Karpas-422 (cell line): ENCODE measurements at places on chromosomes 12 and 14. TPM values are rescaled to one million over a fixed set of nuclear protein-coding genes. Genes with fewer than 3 reads are reported as not detected.

The CLEC1A gene
- total RNA-seq = not detected in 2 replicates

GRCh38 chr14:23580948-23581281 is 2.3 kb upstream of the JPH4 start:
- no peak overlapping the region for H3K4me3 ChIP-seq
- H3K27me3 ChIP-seq = no peaks in the 10 kb centered on the region
- DNase-seq = no peak
- H3K36me3 ChIP-seq = no peaks in the 10 kb centered on the region
- no peak overlapping the region for H3K27ac ChIP-seq
- no peaks in the 10 kb centered on the region for H3K4me1 ChIP-seq

GRCh38 chr12:38137716-38138115 is 178.9 kb upstream of the ALG10B start:
- no peaks in the 10 kb centered on the region for H3K4me1 ChIP-seq
- no peak overlapping the region for H3K27ac ChIP-seq
- DNase-seq = no peak

GRCh38 chr14:72774141-72774540 is 119.8 kb downstream of the DPF3 start:
- no peaks in the 10 kb centered on the region for H3K4me1 ChIP-seq
- no peaks in the 10 kb centered on the region for H3K36me3 ChIP-seq
- H3K4me3 ChIP-seq = no peak overlapping the region
- no peaks in the 10 kb centered on the region for H3K27me3 ChIP-seq

DNA sequence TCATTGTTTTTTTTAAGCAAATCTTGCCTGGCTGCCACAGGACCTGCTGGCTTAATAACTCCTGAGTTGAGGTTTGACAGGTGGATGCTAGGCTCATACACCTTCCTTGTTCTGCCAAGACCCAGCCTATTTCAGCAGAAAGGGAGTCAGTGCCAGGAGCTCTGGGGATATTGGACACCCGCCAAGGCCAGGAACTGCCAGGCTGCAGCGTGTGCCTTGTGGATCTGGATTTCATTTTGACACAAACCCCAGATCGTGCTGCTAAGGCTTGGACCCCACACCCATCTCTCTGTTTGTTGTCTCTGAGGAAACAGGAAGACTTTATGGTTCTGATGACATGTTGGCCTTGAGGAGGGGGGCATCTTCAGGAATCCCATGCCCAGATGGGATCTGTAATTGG is 44.4 kb upstream of the PRIMA1 start:
- no peak overlapping the region for H3K27ac ChIP-seq
- H3K27me3 ChIP-seq = no peaks in the 10 kb centered on the region
- H3K4me1 ChIP-seq = no peaks in the 10 kb centered on the region
- H3K4me3 ChIP-seq = no peak overlapping the region
- no peaks in the 10 kb centered on the region for H3K36me3 ChIP-seq
- DNase-seq = no peak
